ENCODE measurements at places on chromosomes 4 and X.

DNA sequence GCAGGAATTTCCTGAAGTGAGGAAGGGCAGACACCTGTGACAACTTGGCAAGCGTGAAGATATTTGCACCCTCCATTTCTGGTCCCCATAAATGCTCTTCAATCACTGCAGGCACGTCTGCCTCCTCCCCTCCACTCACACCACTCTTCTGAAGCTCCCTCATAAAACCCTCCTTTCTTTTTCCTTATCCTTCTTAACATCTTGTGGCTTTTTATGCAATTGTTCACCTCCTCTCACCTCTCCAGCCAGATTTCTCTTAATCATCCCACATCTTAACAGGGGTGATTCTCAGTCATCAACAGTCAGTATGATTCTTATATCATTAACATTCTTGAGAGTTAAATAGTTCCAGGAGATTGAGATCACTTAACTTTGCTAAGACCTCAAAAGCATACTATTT lies 277.4 kb downstream of the SPRY1 start:
- no peak for DNase-seq

DNA sequence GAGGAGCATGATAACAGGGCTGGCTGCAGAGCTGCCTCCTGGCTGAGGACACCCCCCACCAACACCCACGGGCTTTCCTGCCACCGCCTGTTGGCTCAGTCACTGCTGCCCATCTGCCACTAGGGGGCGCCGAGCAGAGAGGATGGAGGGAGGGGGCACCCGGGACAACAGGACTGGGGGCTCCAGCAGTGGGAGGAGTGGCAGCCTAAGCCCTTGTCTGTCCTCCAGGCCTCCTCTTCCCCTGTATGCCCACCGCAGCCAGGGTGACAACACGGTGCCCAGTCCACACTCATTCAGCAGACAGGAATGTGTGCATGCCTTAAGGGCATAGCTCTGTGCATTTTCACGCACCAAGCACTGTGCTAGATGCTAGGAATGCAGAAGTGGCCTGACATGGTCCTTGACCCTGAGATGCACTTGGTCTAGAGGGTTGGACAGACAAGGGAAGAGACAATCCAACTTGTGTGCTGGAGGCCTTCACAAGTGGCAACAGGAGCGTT lies 149.9 kb downstream of the AMMECR1 start:
- no peak for DNase-seq

DNA sequence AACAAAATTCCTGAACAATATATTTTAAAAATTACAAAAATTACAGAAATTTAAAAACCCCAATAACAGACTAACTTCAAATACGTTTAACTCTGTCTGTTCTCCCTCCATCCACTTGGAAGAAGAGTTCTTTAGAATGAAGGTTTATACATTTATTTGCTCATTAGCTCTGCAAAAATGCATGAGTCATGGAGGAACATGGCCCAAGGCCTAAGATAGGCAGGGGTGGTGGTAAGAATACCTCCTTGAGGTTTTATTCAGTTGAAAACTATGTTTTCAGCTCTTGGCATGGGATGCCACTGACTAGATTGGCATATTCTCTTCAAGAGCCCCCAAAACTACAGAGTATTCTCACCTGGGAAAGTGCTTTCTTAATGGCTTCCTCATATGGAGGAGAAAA lies 8.8 kb upstream of the LRRC66 start:
- no peak for DNase-seq

- DNase-seq, result no peak
These were observed 71.0 kb downstream of the AFF1 start for GRCh38 chr4:87005690-87006425.

GRCh38 chrX:66988331-66988730 lies 349.5 kb upstream of the EDA2R start:
- DNase-seq, result no peak

- no peak for DNase-seq
These were observed 190.9 kb downstream of the FAT4 start for GRCh38 chr4:125505621-125506020.

- DNase-seq, result no peak
These were observed 477 bp downstream of the KLHL13 start for GRCh38 chrX:118115953-118116712.

DNA sequence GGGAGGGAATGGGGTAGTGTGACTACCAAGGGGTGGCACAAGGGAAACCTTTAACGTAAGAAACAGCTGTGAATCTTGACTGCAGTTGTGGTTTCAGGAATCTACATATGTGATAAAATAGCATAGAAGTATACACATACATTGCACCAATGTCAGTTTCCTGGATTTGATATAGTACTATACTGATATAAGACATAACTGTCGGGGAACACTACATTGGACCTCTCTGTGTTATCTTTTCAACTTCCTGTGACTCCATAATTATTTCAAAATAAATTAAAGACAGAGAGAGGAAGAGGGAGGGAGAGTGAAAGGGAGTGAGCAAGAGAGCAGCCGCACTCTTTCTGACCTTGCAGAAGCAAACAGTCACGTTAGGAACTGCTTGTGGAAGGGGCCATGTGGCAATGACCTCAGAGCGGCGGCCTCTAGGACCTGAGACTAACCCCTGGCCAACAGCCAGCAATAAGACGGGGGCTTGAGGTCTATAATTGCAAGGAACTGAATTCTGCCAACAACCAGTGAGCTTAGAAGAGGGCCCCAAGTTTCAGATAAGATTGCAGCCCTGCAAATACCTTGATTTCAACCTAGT lies 47.4 kb downstream of the NALF2 start:
- DNase-seq, result no peak

GRCh38 chrX:153779891-153780677 lies 757 bp upstream of the SRPK3 start:
- DNase-seq, result no peak

DNA sequence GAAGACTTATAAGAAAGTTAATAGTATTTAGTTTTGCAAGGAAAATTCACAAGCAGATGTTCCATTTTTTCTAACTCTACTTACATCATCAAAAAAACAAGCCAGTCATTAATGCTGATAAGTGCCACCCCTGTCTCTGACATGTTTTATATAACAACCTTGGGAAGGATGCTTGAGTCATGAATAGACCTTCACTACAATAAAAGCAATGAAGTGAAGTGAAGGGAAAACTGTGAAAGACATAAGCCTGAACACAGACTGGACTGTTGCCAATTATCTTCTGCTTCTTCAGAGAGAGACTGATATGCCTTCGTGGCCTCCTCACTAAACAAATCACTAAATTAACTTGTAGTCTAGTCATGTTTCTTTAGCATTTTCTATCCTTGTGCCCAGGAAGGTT lies 353.2 kb downstream of the PDHA2 start:
- no peak for DNase-seq

DNA sequence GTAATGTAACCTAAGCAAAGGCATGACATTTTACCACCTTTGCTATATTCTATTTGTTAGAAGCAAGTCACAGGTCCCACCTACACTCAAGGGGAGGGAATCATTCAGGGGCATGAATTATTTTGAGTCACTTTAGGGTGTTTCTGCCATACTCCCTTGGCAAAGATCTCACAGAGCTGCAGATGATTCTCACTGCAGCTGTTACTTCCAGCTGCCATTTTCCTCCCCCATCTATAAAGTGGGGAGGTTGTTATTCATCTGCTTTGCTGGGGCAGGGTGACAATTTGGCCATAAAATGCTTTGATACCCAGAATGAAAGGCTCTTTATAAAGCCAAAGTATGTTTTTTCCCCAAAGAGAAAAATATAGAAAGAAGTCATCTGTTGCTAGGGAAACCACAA lies 136.5 kb upstream of the SMIM31 start:
- no peak for DNase-seq

DNA sequence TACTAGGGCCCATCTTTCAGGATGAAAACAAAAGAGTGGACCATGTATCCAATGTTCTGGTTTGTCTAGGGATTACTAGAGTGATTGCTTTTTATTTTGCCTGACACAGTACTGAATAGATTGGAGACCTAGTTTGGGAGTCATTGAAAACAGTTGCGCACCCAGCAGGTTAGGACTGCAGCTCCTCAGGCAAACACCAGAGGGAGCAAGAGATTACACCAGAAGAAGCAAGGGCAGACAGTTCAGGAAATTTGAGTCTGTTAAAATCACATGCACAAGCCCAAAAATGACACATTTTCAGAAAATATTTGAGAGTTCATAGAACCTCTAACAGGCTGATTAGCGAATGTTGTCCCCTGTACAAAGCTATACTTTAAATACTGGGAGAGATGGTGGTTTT lies 55.6 kb downstream of the CYLC1 start:
- DNase-seq, result no peak

GRCh38 chr4:56475917-56476316 lies 8.5 kb downstream of the SRP72 start:
- no peak for DNase-seq

DNA sequence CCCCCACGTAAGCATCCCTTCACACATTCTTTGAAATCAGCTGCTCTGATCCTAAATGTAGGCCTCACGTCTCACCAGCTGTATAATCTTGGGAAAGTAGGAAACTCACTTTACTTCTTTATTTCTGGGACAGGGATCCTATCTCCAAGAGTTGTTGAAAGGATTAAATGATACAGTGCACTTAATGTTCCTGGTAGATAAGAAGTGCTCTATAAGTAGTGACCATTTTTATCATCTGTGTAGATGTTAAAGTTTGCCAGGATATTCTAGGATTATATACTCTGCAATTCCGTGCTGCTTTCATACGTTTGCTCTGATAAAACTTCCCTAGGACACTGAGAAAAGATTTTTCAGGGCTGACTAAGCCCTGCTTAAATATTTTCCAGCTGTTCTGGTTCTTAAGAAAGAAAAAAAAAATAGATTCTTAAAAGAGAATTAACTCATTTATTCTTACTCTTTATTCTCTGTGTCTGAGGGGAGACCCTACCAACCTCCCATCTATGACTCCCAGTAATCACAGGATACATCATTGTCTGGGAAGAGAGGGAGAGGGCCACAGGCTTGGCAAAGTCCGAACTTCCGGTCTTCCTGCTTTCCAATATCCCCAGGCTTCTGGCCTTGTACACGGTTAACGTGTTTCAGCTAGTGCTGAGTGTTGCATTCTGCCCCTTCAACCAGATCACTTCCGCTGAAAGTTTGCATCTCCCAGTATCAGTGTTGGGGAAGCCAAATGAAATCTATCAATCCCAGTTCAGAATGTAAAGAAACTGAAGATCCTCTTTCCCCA lies 269.2 kb downstream of the TRIML1 start:
- DNase-seq, result no peak

GRCh38 chrX:16560173-16560572 lies 89.8 kb upstream of the S100G start:
- no peak for DNase-seq

DNA sequence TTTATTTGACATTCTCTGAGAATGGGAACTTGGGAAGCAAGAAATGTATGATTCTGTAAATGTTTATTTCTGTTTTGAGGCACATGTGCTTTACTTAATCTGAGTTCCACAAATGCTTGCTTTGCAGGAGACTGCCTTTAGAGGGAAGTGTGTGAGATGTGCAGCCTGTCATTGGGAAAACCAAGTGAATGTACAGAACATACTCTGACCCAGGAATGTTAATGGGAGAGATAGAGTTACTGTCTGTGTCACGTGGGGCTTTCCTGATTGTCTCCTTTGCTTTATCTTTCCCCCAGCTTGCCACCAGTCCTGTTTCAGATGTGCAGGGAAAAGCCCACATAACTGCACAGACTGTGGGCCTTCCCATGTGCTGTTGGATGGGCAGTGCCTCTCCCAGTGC lies 218.6 kb upstream of the ANXA3 start:
- no peak for DNase-seq

DNA sequence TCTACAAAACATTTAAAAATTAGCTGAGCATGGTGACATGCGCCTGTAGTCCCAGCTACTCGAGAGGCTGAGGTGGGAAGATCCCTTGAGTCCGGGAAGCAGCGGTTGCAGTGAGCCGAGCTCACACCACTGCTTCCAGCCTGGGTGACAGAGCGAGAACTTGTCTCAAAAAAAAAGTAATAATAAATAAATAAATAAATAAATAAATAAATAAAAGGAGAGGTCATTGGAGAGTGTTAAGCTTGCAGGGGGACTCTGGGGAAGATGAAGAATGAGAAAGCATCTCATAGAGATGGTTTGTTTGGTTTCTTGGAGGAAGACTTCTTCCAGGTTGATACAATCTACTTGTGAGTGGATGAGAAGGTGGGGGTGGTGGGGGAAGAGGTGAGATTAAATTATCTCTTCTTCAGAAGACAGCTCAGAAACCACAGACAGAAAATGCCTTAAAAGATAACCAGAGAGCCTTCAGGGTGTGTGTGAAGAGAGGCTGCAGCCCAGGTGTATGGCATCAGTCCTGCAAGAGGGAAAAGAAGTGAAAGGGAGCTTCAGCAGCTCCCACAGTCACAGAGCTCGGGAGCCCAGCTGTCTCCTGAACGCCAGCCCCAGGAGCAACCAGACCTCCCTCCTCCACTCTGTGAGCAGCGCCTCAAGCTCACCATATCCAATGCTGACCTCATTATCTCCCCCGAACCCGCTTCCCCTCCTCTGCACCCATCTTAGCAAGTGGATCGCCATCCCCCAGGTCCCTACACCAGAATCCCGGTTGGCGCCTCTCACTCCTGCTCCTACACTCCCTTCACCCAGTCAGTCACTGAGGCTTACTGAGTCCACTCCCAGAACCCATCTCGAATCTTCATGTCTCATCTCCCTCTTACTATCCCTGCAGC lies 48.2 kb downstream of the RBM47 start:
- DNase-seq, result no peak

All from NCI-H1417 treated with DMSO at 0.1 percent for 48 hours (cell line).